ENCODE measurements at places on chromosomes 11 and 22.

DNA sequence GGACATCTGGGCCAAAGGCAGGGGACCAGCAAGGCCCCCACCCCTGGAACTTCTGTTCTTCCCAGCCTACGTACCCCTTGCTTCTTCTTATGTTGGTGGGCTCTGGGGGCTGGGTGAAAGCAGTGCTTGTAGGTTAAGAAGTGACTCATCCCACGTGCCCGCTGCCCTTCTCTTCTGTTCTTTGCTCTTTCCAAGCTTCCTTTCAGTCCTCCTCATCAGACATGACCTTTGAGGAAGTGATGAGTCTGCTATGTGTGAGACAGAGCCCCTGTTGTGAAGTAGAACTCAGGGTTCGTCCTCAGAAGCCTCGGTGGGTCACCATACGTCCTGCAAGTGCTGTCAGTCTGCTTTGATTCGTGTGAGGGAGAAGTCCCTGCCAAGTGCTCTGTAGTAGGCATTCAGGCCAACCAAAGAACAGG is 12.7 kb downstream of the MED15 start:
- DNase-seq, result no peak

DNA sequence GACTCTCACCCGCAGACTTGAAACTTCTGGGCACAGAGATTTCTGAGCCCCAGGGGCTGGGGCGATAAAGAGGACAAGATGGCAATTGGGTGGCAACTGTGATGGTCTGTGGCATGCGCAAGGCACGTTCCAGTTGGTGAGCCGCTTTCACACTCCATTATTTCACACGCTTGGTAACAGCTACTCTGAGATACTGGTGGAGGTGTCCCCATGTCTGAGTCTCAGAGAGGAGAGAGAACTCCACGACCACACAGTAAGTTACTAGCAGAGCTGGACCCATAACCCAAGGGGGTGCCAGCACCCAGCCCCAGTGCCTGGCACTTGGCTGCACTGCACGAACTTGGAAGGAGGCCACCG is 6.0 kb upstream of the KCNJ4 start:
- DNase-seq, result no peak

DNA sequence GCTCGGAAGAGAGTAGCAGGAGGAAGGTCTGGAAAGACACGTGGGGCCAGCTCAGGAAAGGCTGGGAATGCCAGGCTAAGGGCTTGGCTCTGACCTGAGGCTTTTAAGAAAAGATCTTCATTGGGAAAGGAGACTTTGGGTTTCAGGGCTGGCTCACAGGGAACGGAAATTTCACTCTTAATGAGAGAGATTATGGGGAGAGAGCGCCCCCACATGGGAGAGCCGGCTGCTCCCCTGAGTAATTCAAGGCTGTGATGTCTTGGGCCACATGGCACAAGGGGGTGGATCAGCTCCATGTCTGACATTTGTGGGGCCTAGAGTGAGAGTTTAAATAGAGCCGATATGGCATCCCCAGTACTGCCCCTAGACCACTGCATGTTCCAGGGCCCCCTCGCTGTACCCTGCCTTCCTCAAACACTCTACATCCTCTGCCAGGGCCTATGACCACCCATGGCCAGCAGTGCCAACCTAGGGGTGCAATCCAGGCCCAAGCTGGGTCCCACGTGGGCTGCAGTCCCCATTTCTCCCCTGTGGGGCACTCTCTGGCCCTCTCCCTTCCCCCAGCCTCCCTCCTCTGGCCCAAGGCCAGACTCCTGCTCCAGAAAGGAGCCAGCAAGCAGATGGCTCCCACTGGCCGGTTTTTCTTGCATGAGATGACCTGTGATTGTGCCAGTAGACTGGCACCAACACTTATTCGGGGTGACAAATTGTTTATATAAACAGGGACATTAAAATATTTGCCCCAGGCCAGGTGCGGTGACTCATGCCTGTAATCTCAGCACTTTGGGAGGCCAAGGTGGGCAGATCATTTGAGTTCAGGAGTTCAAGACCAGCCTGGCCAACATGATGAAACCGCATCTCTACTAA is 75.2 kb downstream of the ISX start:
- DNase-seq, result no peak

GRCh38 chr11:87307101-87307500 is 269.4 kb downstream of the TMEM135 start:
- no peak for DNase-seq

- no peak for DNase-seq
These were observed 15.9 kb downstream of the KCNQ1 start for GRCh38 chr11:2460540-2461252.

DNA sequence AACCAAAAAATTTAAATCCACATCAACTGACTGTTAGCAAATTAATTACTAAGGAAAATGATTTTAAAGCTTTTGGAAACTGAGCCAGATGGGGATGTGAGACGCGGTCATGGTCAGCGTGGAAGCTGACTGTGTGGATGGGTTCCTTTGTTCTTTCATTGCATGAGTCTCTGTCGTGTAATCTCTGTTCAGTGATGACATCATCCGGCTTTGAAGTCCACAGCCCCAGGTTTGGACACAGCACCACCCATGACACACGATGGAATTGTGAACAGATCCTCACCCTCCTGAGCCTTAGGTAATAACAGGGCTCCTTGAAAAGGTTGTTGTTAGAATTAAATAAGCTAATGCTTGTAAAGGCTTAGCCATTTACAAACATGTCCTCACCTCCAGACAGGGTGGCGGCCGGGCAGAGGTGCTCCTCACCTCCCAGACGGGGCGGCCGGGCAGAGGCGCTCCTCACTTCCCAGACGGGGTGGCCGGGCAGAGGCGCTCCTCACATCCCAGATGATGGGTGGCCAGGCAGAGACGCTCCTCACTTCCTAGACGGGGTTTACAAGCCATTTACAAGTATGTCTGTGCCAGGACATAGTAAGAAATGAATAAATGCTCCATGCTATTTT is 677.3 kb downstream of the TBC1D22A start:
- DNase-seq, result no peak

DNA sequence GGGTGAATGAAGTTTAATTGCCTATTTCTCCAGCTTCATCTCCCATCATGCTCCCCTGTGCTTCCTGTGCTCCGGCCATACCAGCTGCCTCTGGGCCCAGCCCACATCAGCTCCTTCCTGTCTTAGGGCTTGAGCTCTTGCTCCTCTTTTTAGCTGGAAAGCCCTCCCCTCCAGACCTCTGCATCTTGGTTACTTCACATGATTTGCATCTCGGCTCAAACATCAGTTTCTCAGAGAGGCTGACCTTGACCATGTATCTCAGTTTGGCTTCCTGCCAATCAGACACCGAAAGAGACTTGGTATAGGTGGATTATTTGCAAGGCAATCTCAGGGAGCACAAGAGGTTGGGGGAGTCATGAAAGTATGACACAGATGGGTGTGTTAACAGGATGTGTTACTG is 73.2 kb upstream of the TIMP3 start:
- no peak for DNase-seq

- DNase-seq, result no peak
These were observed 5.1 kb upstream of the ARFGAP3 start for GRCh38 chr22:42862045-42862734.

DNA sequence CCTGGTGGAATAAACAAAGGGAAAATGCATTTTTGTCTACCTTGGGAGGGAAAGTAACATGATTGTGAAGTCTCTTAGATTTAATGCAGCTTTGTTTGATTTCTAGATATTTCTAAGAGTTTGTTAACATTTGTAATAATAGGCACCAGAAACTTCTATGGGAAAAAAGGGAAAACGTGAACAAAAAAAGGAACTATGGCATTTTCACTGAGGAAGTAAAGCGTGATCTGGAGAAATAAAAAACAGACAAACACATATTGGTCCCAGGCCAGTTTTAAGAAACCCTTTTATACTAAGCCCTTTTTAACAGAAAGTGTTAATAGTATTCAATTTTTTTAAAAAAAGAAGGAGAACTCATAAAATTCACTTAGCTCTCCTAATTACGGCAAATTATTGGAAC is 6.9 kb upstream of the MS4A7 start:
- DNase-seq, result no peak

GRCh38 chr22:32204856-32205722 is at the start of gene RFPL2:
RFPL2 (minus strand) TSS chr22:32205073; CDS start chr22:32202451, 2,622 bp downstream.
- peak; percentile 65 for DNase-seq

- DNase-seq, result no peak
These were observed 378.8 kb downstream of the ETS1 start for GRCh38 chr11:128208329-128209137.

DNA sequence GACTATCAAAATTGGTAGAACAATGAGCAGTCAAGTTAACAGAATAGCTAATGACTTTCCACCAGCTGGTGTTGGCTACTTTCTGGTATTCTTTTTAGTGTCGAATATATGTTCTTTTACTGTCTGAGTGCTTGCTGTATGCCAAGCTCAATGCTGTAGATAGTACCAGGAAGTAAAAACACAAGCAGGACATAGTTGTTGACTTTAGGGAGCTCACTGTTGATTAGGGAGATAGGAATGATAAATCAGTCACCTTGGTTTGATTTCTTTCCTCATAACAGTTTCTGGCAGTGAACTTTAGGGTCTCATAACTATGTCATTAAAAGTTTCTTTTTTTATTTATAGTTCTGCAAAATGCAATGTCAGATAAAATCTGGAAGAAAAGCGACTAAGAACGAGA is 9.0 kb downstream of the HMGXB4 start:
- no peak for DNase-seq

- DNase-seq, result no peak
These were observed 330.8 kb upstream of the MTNR1B start for GRCh38 chr11:92638678-92639077.

GRCh38 chr11:18727479-18728236 is 1.7 kb upstream of the IGSF22 start:
- DNase-seq, result peak; percentile 50

- DNase-seq, result no peak
These were observed 129.5 kb downstream of the ETS1 start for GRCh38 chr11:128457874-128458273.

- no peak for DNase-seq
These were observed 10.4 kb upstream of the GRK2 start for GRCh38 chr11:67255864-67256263.

DNA sequence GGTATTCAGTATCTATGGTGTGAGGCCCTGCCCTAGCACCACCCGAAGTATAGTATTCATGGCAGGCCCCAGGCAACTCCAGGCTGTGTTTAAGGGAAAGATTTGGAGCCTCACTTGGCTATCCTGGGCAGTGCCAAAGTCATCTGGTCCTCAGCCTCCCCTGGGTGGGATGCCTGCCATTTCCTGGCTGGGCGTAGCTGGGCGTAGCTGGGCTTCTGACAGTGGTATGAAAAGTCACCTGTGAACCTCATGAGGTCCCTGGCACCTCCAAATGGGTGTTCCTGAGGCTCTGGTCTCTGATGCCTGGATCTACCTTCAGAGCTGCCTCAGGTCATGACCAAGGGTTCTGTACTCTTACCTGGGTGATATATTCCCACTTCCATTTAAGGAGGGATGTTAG is 113.0 kb upstream of the PARVA start:
- DNase-seq, result no peak

- DNase-seq, result no peak
These were observed 3.0 kb downstream of the TBRG1 start for GRCh38 chr11:124625504-124626168.

- DNase-seq, result peak; percentile 31
These were observed 519.8 kb downstream of the BRD1 start for GRCh38 chr22:49307870-49308269.

All from activated CD8-positive, alpha-beta memory T cell treated with anti-CD3 and anti-CD28 coated beads, Interleukin-2, amount 10 ng/mL, durations not matched to agents 7 days and 5 days (primary cell).